ENCODE measurements at places on chromosomes 7 and 10. TPM values are rescaled to one million over a fixed set of nuclear protein-coding genes. Genes with fewer than 3 reads are reported as not detected.

GRCh38 chr10:90675621-90676020 lies 182.2 kb downstream of the HTR7 start:
- DNase-seq: peak; percentile 2

HOGA1 gene
- 0.41 TPM for polyA plus RNA-seq

DNA sequence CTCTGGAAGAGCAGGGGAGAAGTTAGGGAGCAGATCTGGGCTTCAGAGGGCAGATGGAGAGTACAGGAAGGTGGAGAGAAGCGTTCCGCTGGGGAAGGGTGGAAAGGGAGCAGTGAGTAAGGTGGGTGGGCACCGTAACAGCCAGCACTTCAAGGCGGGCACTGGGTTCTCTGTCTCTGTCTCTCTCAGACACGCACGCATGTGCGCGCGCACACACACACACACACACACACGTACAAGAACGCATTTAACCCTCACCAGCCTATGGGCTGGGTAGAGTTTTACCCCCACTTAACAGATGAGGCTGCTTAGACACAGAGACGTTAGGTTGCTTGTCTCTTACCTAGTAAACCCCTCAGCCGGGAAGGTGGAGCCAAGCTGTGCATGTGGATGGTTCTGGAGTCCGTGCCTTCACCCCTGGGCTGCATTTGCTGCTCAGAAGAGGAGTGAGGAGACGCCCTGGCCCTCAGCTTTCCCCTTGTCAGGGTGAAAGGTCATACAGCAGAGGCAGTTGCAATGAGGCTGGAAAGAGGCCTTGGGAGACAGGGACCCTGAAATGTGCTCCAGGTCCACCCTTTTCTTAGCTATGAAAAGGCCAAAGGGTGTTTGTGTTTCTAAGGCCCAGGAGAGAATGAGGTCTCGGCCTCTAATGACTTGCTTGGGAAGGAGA lies 16.0 kb downstream of the ADCYAP1R1 start:
- no peak for DNase-seq

DNA sequence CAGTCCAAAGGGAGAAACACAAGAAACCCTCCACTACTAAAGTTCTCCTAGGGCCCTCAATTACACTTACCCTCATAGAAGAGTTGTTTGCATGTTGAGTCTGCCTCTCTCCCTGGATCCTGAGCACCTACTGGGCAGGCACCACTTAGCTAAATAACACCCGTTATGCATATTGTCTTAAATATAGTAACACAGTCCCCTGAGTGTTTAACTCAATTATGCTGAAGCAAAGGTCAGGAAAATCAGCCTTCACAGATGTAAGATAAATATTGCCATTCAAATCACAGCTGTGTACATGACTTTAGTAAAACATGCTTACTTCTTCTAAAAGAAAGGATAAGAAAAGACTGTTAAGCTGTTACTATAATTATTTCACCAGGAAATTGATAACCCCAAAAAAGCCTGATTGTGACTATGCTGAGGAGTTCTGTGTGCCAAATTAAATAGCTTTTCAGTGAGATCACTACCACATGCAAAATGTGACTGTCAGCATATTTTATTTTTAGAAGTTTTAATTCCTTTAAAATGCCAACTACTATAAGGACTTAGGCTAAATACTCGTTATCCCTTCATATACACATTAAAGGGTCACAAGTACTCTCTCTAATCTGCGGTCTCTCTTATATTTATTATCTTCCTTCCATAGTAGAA lies 733.9 kb upstream of the PHF14 start:
- no peak for DNase-seq

DNA sequence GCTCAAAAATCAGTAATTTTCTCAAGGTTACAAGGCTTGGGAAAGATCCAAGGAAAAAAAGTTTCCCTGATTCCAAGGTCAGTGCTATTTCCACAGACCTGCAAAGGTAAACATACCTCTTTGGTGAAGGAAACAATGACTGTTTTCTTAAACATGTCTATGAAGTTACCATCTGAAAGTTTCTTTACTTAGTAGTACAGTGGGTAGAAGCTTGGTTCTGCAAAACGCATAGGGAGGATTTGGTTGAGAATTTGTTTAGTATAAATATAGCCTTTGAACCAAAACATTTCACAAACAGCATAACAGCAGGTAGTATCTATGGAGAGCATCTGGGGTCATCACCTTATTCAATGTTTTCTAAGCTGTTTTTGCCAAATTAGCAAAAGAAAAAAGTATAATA lies 169.6 kb downstream of the CCSER2 start:
- no peak for DNase-seq

DNA sequence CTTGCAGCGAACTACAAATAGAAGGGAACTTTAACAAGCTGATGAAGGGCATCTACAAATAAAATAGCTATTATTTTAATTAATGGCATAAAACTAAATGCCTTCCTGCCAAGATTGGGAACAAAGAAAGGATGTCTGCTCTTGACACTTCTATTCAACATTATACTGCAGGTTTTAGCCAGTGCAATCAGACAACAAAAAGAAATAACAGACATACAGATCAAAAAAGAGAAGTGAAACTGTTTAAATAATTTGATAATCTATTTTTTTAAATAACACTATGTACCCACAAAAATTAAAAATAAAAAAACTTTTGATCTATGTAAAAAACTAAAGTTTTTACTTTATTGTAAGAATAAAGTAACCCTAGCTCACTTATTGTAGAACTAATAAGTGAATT lies 22.4 kb upstream of the TLL2 start:
- no peak for DNase-seq

DNA sequence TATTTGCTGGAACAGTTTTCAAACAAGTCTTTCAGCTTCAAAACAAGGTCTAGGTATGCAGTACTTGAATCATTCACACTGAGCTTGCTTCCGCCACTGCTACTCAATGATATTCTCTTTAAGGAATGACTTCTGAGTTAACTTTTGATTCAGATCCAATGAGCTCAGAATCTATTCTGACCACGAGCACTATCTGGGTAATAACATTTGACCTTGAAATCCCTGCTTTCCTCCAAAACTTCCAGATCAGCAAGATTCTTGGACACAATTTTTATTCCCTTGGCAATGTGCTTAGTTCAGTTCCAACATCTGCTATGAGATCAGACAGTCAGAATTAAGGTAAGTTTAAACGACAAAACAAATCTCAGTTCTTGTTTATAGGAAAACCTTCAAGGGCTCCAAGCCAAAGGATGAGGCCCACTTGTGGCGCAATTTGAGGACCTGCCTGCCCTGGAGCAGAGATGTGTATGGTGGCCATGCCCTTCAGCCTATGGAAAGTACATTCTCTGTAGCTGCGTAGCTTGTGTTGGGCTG lies 87.2 kb downstream of the RNF216 start:
- DNase-seq: peak; percentile 89

ZNF37A gene
- polyA plus RNA-seq: 8.3 TPM

MYL7 gene
- polyA plus RNA-seq: 1.7 TPM

GRCh38 chr10:73493781-73494180 lies 2.0 kb downstream of the PPP3CB start:
- DNase-seq: no peak

DNA sequence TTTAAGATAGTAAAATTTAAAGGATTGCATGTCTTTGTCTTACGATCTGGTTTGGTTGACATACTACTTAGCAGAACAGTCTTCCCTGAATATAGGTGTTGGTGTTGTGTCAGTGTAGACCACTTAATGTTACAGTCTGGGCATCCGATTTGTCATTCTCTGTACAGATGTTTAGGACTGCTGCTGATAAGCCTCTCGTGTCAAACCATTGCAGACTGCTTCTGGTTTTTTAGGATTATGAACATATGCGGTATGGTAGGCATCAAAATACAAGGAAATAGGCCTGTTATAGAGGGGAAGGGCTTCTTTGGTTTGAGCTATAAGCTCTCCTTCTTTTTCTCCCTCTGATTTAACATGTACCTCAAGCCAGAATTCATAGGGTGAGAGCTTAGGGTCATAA lies 7.4 kb downstream of the CYP3A43 start:
- no peak for DNase-seq

Data from muscle of leg (tissue), 16 donors.